K562 (cell line): ENCODE measurements at places on chromosomes 6 and 20.

DNA sequence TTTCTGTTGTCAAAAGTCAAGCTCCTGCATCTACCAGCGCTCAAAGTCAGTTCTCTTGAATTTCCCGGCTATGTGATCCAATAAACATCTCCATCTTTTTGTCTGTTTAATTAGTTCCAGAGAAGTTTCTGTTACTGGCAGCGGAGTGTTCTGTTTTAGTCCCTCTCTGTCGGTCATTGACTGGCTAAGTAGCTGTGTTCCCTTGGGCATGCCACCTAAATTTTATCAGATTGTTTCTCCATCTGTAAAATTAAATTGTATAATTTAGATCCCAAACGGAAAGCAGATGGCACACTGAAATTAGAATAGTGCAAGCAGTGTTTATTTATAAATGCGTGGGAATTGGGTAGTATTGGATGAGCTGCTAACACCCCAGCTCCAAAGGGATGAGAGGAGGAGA lies 29.7 kb upstream of the PRL start:
- DNase-seq = no peak

- no peak for DNase-seq
These were observed 41.7 kb downstream of the PMEPA1 start for GRCh38 chr20:57667924-57668782.

DNA sequence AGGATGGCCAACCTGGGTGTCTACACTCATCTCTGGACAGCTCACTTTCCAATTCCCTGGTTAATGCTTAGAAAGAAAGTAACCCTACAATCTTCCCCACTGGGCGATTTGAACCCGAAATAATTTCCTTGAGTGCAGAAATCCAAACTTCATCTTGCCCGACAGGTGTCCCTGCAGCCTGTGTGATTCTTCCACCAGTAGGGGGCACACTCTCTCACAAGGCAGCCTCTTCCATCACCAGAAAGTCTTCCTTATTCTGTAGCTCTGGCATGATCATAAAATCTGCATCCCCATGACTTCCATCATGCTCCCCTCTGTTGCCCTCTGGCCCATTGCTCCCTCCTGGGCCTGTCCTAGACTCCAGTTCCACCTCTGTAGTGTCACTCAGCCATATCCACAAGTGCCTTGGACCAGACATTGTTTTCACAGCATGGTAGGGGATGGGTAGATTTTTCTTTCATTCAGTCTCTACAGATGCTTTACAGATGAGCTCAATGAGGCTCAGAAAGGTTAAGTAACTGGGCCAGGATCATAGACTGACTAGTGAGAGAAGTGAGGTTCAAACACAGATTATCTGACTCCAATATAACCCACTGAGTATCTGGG lies 170.4 kb upstream of the SPTLC3 start:
- DNase-seq = no peak

GRCh38 chr6:2155206-2155605 lies 90.2 kb downstream of the GMDS start:
- DNase-seq = no peak

DNA sequence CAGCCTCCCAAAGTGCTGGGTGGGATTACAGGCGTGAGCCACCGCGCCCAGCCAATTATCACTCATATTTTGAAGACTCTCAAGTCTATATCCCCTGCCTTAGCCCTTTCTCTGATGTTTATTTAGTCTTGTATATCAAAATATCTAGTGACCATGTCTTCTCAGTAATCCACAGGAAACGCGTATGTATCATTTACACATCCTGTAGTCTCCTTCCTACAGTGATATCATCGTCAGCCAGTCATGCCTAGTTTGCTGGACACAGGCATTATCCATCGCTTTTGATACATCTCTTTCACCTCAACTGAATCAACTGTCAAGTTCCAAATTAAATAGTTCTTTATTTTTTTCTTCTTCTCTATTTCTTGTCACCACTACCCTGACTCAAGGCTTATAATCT lies 223.7 kb downstream of the NKAIN2 start:
- no peak for DNase-seq

- DNase-seq = no peak
These were observed 39.7 kb downstream of the KIF16B start for GRCh38 chr20:16533502-16533901.

- DNase-seq = no peak
These were observed 113.6 kb upstream of the ID4 start for GRCh38 chr6:19723545-19723944.

DNA sequence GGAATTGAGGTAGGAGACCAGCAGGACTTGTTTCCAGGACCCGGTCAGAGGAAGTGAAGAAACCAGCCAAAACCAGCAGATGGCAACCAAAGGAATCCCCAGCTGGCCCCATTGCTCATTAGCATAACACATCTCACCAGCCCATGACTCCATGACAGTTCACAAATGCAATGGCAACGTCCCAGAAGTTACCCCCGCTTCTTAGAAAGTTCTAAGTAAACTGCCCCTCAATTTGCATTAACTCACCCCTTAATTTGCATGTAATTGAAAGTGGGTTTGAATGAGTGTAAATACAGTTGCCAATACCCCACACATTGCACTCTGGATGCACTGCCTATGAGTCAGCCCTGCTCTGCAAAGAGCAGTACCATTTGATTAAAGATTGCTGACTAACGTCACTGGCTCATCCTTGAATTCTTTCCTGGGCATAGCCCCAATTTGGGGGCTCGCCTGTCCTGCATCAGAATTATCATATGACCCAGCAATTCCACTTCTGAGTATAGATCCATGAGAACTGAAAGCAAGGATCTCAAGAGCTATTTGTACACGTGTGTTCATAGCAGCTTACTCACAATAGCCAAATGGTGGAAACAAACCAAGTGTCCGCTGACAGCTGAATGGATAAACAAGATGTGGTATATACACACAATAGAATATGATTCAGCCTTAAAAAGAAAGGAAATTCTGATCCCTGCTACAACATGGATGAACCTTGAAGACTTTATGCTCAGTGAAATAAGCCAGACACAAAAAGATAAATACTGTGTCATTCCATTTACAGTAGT lies 36.4 kb downstream of the MYLK4 start:
- DNase-seq = no peak

DNA sequence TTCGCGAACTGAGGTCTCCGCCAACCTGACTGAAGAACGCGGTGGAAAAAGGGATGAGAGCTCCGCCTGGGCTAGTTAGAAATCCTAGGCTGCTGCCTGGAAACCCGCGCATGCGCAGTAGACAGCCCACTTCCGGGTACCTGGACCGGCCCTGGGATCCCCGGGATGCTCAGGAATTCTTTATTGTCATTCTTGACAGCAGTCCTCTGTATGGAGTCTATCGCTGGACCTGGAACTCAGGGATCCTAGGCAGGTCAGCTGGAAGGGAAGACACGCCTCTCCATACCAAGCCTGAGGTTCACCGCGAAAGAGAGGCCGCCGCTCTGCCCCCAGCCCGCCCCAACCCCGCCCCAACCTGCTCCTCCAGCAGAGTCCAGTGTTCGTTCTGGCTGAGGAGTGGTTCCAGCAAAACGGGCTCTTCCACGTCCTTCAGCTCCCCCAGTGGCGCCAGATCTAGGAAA lies 1379.2 kb upstream of the DEFB115 start:
- DNase-seq = no peak

GRCh38 chr6:56742122-56742791 lies 99.6 kb upstream of the DST start:
- no peak for DNase-seq

- no peak for DNase-seq
These were observed 55.8 kb upstream of the IYD start for GRCh38 chr6:150312844-150313584.
